ENCODE measurements at places on chromosomes 5 and 9.

DNA sequence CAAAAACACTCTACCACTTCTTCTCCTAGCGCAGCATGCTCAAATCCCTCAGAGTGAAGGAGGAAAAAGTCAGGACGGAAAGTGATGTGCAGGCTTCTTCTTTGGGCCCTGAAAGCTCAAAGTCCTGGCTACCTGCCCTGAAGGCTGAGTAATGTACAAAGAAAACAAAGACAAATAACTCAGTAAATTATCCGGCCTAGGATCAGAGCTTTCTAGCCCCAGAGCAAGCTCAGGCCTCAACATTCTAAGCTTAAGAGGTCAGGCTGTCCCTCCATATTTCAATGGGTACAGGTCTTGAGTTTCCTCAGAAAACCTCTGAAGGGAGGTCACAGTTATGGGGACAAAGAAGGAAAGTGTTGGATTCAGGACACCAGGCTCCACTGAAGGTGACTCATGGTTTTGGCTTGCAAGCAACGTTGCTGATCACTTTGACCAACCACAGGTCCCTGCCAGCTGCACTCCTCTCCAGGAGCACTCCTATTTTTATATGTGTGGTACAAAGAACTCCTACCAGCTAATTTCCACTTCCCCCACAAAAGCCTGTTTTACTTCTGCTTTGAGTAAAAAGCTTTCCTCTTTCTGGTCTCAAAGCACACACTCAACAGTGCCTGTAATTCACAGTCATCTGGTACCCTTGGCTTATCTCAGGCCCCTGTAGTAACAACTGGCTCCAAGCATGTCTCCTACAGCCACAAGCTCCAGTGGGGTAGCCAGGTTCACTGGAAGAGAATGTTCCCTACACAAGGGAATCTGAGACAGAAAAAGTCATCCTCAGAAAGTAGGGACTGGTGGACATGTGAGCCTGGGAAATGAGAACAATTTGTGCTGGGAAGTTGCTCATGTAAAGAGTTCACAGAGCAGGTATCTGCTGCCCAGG, 115.7 kb downstream of the UGCG start:
- peak; percentile 21 for DNase-seq

DNA sequence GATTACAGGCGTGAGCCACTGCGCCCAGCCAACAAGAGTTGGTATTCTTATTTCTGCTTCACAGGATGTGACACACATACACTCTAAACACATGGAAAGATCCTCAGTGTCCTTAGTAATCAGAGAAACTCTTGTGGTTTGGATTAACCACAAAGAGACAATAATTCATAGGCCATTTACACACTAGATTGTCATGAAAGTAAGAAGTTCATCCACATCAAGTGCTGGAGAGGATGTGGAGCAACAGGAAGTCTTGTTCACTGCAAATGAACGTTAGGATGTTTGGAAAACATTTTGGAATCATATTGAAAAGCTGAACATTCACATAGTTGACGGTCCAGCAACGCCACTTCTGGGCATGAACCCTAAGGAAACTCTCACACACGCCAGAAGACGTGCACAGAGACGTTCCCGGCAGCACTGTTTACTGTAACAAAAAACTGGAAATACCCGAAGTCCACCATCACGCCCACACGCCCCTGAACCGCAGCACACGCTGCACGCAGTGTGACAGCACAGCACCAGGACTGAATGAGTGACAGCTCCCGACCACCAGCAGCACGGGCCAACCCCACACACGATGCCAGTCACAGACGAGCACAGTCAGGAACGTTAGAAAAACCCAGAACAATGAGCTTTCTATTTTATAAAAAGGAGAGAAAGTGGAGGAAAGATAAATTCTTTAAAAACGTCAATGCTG, 87.6 kb downstream of the COL23A1 start:
- DNase-seq, result no peak

DNA sequence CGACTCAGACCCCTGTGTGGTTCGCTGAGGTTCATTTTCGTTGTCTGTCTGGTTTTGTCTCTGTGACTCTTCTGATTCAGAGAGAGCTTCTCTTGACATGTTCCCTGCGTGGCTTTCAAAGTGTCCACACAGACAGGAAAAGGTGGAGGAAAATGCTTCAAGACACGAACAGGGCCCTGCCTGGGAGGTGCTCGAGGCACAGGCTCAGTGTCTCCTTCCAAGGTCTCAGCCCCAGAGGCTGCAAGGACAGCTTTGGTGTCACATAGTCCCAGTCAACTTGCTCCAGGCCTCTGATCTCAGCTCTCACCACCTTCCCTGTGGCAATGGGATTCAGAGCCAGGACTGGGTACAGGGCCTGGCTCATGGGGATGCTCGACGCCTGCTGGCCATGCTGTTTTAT, 51.6 kb upstream of the SARDH start:
- no peak for DNase-seq

- DNase-seq, result no peak
Measured at GRCh38 chr9:99139868-99140267, 35.0 kb downstream of the TGFBR1 start.

DNA sequence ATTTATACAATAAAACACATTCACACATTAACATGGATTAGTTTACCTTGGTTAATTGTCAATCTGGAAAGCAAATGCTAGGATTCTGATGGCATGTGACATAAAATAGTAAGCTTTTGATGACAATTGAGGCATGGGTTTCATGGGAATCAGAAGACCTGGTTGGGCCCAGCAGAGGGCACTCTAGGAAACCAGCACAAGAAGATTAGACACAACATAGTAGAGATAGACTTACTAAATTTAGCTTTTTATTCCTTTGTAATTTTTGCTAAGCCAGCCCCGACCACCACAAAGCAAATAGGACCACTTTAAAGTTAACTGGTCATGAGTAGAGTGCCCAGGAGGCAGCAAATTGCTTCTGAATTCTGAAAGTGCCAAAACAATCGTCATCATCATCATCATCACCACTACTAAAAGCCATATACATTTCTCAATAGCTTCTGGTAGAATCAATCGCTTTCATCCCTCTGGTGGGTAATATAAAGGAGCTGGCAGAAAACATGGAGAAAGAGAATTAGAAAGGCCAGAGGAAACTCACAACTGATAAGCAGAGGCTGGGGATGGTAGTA, 163.2 kb downstream of the ARRDC3 start:
- DNase-seq, result peak; percentile 39
